Myocyte (in vitro differentiated cells): ENCODE measurements at places on chromosomes 7 and 10. TPM values are rescaled to one million over a fixed set of nuclear protein-coding genes. Genes with fewer than 3 reads are reported as not detected.

C10orf53 gene
- total RNA-seq = not detected in 2 replicates

PNLIP gene
- not detected in 2 replicates for total RNA-seq

THSD7A gene
- total RNA-seq = not detected in 2 replicates

DEPP1 gene
- 37.4 and 55.5 TPM in 2 replicates for total RNA-seq

RAB19 gene
- total RNA-seq = not detected in 2 replicates

PSD gene
- 0.10 and 0.32 TPM in 2 replicates for total RNA-seq

MTPN gene
- total RNA-seq = 129 and 135 TPM in 2 replicates

AKR1B1 gene
- 151 and 157 TPM in 2 replicates for total RNA-seq

MYL7 gene
- total RNA-seq = not detected in 2 replicates

PLXNA4 gene
- total RNA-seq = under 0.01 and 0.05 TPM in 2 replicates

FAM13C gene
- total RNA-seq = 58.0 and 59.0 TPM in 2 replicates

PRR15 gene
- not detected in 2 replicates for total RNA-seq

LRRC18 gene
- total RNA-seq = not detected in 2 replicates

UNCX gene
- not detected in 2 replicates for total RNA-seq

LIPN gene
- not detected in 2 replicates for total RNA-seq

OPN1SW gene
- 2.8 and 3.4 TPM in 2 replicates for total RNA-seq

BPGM gene
- total RNA-seq = 34.0 and 45.0 TPM in 2 replicates

FGF8 gene
- total RNA-seq = 0.35 TPM in 1 of 2 replicates, not detected in the other

FAM53B gene
- total RNA-seq = 28.3 and 28.7 TPM in 2 replicates

AOAH gene
- not detected in 2 replicates for total RNA-seq

HYAL4 gene
- total RNA-seq = 0.21 and 0.43 TPM in 2 replicates

SPDYE1 gene
- not detected in 2 replicates for total RNA-seq

MYL10 gene
- total RNA-seq = 0.31 TPM in 1 of 2 replicates, not detected in the other
